ENCODE measurements at places on chromosomes 12 and 14. TPM values are rescaled to one million over a fixed set of nuclear protein-coding genes. Genes with fewer than 3 reads are reported as not detected.

CLEC1A gene
- 7.0 TPM for total RNA-seq

KCNK10 gene
- not detected for total RNA-seq

RTL1 gene
- total RNA-seq = not detected

GRCh38 chr14:50875359-50876070, 3.7 kb downstream of the ABHD12B start:
- DNase-seq = no peak
- H3K4me1 ChIP-seq = no peaks in the 10 kb centered on the region
- H3K36me3 ChIP-seq = no peaks in the 10 kb centered on the region
- no peaks in the 10 kb centered on the region for H3K27me3 ChIP-seq

DNA sequence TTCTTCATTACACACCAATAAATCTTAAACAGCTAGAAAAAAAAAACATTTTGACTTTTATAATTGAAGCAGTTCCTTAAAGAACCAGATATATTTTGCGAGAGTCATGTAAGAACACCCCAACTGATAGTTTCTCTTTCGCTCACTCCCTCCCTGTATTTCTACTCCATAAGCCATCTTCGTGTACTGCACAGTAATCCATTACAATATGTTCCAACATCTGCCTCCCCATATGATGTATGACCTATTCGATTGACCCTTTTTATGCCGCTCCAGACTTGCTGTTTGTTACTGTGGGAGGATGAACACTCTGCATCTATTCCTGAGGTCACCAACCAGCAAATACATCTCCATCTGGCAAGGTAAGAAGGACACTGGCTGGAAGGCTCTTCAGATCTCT, 331.7 kb downstream of the SOX5 start:
- H3K27ac ChIP-seq = no peak overlapping the region
- no peaks in the 10 kb centered on the region for H3K36me3 ChIP-seq
- no peak overlapping the region for H3K4me3 ChIP-seq
- H3K4me1 ChIP-seq = no peaks in the 10 kb centered on the region

GRCh38 chr14:33347796-33348195, 409.1 kb downstream of the NPAS3 start:
- no peak overlapping the region for H3K4me3 ChIP-seq
- no peaks in the 10 kb centered on the region for H3K27me3 ChIP-seq
- no peak overlapping the region for H3K27ac ChIP-seq
- H3K4me1 ChIP-seq = no peaks in the 10 kb centered on the region
- no peaks in the 10 kb centered on the region for H3K36me3 ChIP-seq
